ENCODE measurements at places on chromosomes 16 and 17. TPM values are rescaled to one million over a fixed set of nuclear protein-coding genes. Genes with fewer than 3 reads are reported as not detected.

Gene DNASE1L2
- total RNA-seq, result 0.47 TPM

Gene TP53TG3C
- total RNA-seq, result 0.58 TPM

Gene SLFN14
- total RNA-seq, result not detected

Gene AXIN2
- total RNA-seq, result 21.0 TPM

Gene SUMO2
- total RNA-seq, result 183 TPM

Gene STH
- not detected for total RNA-seq

Gene COPS3
- total RNA-seq, result 74.2 TPM

Gene GLIS2
- 17.2 TPM for total RNA-seq

Gene ORMDL3
- total RNA-seq, result 44.7 TPM

DNA sequence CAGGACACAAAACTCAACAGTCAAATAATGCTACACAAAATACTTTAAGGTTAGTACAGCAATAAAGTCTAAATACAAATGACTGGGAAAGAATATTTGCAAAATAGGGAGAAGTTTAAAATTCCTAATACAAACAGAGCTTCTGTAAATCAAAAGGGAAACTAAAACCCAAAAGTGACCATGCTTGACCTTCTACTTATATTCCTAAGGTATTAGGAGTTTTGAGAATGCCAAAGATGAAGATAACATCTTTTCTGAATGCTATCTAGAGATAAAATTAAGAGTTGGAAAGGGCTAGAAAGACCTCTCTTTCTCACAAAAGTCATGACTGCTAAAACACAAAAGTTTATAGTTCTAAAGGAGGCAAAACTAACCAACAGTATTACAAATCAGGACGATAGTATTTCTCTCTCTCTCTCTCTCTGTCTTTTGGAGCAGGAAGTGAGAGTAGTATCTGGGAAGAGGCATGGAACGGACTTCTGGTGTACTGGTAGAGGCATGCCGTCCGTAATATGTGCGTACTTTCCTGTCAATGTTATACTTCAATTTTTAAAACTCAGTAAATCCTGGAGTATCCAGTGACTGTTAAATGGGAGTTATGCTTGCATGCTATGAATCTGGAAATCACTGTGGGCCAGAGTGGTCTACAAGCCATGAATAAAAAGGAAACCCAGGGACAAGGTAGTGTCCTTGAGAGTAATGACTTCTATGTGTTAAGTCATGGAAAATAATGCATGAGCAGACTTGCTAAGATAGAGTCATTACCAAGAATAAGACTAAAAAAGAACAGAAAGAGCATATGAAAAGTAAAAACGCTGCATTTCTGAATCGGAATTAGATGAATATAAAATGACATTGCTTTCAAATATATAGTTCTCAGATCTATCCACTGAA, 49.7 kb upstream of the ANKFY1 start:
- H3K4me1 ChIP-seq, result peaks cover 91% of the 10 kb centered on the region
- peak overlapping the region; percentile 45 for H3K4me3 ChIP-seq
- no peaks in the 10 kb centered on the region for H3K27me3 ChIP-seq
- DNase-seq, result no peak

GRCh38 chr16:58471209-58471975, 28.6 kb upstream of the NDRG4 start:
- H3K27ac ChIP-seq, result peak overlapping the region; percentile 88
- peaks cover 100% of the 10 kb centered on the region for H3K4me1 ChIP-seq
- H3K36me3 ChIP-seq, result no peaks in the 10 kb centered on the region
- peaks cover 6% of the 10 kb centered on the region for H3K27me3 ChIP-seq
- peak overlapping the region; percentile 9 for H3K4me3 ChIP-seq

- DNase-seq, result no peak
- H3K4me3 ChIP-seq, result no peak overlapping the region
- no peaks in the 10 kb centered on the region for H3K36me3 ChIP-seq
Measured at GRCh38 chr17:77109764-77110359, 30.9 kb upstream of the SEC14L1 start.

GRCh38 chr17:71440513-71440912, 680.3 kb upstream of the SOX9 start:
- no peak overlapping the region for H3K27ac ChIP-seq
- no peak overlapping the region for H3K4me3 ChIP-seq
- H3K36me3 ChIP-seq, result no peaks in the 10 kb centered on the region
- no peaks in the 10 kb centered on the region for H3K27me3 ChIP-seq
- no peaks in the 10 kb centered on the region for H3K4me1 ChIP-seq
- DNase-seq, result no peak

DNA sequence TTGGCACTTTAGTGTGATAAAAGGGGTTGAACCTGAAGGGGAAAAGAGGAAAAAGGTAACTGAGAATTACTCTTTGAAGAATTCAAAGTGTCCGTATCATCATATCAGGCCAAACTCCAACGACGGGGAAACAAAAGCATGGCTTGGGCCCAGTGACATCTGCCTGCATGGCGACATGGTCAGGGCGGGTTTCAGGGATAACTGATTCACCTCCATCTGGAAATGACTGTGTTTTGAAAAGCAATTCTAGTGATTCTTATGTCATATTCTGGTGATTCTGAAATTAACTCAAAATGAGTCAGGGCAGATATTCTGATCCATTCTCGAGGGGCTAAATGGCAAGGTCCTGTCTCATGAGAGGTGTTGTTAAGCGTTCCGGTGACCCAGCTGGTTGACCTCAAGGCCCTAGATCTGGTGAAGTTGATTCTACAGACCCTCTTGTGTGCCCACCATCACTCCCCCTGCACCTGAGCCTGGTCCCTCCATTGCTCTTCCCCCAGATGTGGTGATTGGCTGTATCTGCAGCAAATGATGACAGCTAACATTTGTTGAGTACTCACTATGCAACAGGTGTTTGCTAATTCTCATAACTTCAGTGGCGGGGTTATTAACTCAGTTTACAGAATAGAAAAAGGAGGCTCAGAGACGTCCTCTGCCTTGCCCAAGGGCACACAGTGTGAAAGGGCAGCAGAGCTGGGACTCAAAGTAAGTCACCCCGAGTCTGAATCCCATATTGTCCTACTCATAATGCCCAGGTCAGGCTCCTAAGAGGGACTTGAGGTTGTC, 251.8 kb downstream of the MAF start:
- no peaks in the 10 kb centered on the region for H3K4me1 ChIP-seq
- H3K27me3 ChIP-seq, result peaks cover 33% of the 10 kb centered on the region
- no peak overlapping the region for H3K27ac ChIP-seq
- H3K36me3 ChIP-seq, result no peaks in the 10 kb centered on the region
- no peak overlapping the region for H3K4me3 ChIP-seq
- DNase-seq, result no peak

DNA sequence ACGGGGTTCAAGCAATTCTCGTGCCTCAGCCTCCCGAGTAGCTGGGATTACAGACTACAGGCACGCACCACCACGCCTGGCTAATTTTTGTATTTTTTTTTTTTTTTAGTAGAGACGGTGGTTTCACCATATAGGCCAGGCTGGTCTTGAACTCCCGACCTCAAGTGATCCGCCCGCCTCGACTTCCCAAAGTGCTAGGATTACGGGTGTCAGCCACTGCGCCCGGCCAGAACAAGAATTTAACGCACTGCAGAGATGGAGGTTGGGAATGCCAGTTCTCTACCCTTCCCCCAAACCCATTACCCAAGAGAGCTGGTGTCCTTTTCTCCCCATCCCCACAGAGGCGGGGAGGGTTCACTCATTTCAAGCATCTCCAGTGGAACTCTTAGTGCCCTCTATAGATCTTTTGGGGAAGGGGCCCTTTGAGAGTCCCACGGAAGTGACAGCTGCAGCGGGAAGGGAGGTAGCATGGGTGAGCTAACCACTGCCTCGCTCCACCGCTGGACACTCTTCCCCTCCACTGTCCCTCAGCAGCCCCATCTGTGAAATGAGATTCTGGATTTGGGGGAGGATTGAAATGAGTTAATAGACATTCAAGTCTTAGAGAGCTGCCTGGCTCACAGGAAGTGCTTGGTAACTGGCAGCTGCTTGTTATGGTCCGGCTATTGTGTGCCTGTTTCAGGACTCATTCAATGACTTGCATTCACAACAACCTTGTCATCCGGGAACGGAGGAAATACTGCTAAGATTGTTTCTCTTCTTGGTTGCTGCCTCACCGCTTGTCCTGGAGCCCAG, 3.5 kb upstream of the UBALD2 start:
- H3K27ac ChIP-seq, result peak overlapping the region; percentile 53
- DNase-seq, result no peak
- no peak overlapping the region for H3K4me3 ChIP-seq

GRCh38 chr17:32609085-32609484, 122.3 kb downstream of the CDK5R1 start:
- H3K4me1 ChIP-seq, result no peaks in the 10 kb centered on the region
- no peaks in the 10 kb centered on the region for H3K27me3 ChIP-seq
- no peaks in the 10 kb centered on the region for H3K36me3 ChIP-seq

GRCh38 chr17:40950176-40950575, 12.7 kb upstream of the KRT23 start:
- no peak for DNase-seq
- no peak overlapping the region for H3K4me3 ChIP-seq
- H3K4me1 ChIP-seq, result no peaks in the 10 kb centered on the region
- no peak overlapping the region for H3K27ac ChIP-seq

- H3K4me3 ChIP-seq, result peak overlapping the region; percentile 80
- H3K36me3 ChIP-seq, result peaks cover 11% of the 10 kb centered on the region
- H3K27ac ChIP-seq, result peak overlapping the region; percentile 95
- no peaks in the 10 kb centered on the region for H3K27me3 ChIP-seq
- no peak for DNase-seq
Measured at GRCh38 chr16:15650698-15651171, 690 bp downstream of the NDE1 start.

- H3K36me3 ChIP-seq, result no peaks in the 10 kb centered on the region
- H3K4me3 ChIP-seq, result no peak overlapping the region
- peaks cover 37% of the 10 kb centered on the region for H3K4me1 ChIP-seq
- peak overlapping the region; percentile 87 for H3K27ac ChIP-seq
Measured at GRCh38 chr16:10738231-10739077, 5.2 kb upstream of the NUBP1 start.

Data from left ventricle myocardium inferior (tissue), 1 donor.